ENCODE measurements at places on chromosomes 6 and 20.

GRCh38 chr6:35724059-35724458, 12.8 kb upstream of the ARMC12 start:
- no peak for DNase-seq

GRCh38 chr6:156359912-156360311, 417.3 kb upstream of the ARID1B start:
- no peak for DNase-seq

DNA sequence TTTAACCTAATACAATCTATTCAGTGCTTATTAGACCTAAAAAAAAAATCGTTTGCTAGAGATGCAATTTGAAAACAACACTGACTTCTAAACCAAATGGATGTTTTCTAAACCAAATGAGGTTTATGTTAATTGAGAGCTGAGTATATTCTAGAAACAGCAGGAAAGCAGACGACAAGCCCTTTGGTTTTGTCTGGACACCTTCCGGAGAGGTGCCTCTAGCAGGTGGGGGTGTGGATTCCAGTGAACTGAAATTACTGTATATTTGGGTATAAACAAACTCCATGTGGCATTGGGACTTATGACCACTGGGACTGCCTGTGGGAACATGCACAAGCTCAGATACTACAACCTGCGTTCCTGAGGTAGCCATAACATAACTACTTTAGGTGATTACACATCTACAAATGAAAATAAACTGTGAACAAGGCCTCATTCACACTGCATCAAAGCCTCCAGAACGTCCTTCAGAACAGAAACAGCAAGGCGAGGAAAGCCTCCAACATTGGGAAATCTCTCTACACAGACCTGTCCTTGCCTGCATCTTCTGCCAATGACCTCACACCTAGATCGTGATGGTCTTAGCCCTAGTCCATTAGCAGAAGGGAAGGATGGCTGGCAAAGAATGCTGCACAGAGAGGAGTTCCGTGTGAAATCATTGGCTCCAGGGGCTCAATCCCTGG, 206.8 kb upstream of the FOXQ1 start:
- no peak for DNase-seq

- DNase-seq: no peak
These were observed 287.6 kb downstream of the PHF3 start for GRCh38 chr6:63923139-63923739.

- DNase-seq: no peak
These were observed 71.8 kb downstream of the ASCC3 start for GRCh38 chr6:100809346-100809745.

DNA sequence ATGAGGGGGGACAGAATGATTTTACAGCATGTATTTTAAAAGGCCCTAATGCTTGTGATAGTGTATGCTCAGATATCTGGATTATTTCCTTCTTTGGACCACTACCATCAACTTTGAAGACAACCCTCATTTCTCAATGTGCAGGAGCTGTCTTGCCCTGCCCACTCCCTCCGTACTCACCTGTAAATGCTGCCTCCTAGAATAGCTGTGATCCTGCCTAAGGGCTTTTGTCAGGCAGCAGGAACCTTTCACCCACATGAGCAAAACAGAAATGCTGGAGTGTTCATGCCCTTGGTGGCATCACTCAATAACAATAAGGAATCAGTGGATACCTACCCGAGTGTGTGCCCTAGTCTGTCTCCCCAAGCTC, 723.6 kb upstream of the FLRT3 start:
- DNase-seq: no peak

- DNase-seq: no peak
These were observed 122.2 kb downstream of the KIF13A start for GRCh38 chr6:17865243-17865642.

DNA sequence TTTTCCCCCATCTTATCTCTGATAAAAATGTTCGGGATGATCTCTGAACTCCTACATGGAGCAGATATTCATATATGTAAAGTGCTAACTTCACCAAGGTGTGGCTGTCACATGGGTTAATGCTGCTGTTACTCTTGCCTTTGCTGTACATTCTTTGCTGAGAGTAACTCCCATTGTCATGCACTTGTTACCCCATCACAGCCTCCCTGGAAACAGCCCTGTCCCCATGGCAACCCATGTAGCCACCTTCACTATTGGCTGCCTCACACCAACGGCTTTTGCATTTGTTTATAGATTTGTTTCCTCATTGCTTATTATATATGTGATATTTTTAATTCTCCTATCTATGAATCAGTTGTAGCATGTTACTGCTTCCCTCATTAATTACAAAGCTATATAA, 17.3 kb upstream of the IBTK start:
- no peak for DNase-seq

DNA sequence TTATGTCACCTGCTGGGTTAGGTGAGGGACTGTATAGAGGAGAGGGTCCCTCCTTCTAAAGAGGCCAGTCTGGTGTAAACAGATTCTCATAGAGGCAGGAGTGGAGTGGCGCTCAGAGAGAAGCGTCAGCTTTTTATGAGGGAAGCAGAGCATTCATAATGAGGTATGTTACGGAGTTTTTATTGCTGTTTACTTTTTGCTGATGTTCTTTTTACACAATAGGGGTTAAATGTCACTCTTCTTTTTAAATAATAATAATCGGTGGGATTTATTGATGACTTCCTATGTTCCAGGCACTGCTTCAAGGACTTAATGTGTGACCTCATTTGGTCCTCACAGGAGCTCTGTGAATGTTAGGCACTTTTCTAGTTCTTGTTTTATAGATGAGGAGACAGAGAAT, 79.9 kb downstream of the L3MBTL3 start:
- no peak for DNase-seq

GRCh38 chr6:56708810-56709597, 66.3 kb upstream of the DST start:
- no peak for DNase-seq

GRCh38 chr6:24891004-24891403, 44.8 kb downstream of the RIPOR2 start:
- no peak for DNase-seq

DNA sequence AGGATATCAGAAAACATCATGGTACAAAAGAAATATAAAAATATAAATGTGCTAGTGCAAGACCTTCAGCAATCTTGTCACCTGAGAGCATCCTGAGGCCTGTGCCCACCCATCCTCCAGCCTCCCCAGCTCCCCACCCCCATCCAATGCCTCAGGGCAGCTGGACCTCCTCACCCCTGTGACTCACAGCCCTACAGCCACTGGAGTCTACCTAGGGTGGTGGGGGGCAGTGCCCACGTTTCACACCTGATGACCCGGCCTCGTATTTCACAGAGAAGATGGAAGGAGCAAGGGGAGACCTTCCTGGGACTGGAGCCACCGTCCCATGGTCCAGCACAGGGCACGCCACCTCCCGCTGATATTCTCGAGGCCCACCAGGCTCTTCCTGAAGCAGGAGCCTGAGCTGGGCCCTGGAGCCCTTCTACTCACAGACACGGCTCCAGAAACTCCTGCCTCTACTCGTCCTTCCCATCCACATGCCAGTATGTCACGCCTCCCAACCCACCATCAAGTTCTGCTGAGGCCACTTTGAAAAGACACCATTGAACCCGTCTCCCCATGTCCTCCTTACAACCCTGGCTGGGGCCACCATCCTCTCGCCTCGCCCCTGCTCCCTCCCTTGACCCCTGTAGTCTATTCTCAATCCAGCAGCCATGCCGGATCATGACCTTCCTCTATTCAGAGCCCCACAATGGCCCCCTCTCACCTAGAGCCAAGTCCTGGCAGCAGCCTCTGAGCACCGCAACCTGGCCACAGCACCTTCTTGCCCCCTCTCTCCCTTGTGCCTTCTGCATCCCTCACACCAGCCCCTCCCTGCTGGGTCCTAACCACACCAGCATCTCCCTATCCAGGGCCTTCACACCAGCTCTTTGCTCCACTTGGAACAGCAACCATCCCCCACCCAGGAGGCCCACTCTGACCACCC, 13.3 kb downstream of the APMAP start:
- DNase-seq: no peak

DNA sequence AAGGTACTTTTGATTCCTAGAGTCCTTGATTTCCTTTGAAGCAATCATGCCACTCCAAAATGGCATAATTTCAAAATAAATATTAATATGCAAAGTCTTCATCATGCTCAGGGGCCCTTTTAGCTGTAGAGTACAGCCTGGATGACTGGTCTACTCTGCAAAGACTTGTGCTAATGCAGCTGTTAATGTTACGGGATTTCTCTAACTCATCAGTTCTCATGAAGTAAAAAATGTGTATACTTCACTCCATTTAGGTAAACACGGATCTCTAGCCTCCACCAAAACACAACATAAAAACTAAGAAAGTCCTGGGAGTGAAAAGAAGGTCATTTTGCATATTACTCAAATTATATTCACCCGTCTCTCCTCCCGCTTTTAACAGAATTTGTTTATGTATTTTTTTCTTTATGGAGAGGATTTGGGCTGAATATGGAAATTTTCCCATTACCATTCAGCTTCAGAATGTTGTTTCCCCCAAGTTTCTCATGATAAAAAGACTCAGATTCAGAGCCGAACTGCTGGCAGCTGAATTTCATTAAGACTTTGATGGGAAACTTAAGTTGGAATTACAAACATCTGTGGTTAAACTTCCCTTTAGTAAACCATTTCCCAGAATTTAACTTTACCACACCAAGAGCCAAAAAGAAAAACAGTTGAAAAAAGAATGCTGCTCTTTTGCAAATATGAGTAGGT, 8.7 kb downstream of the LAMA4 start:
- no peak for DNase-seq

- DNase-seq: no peak
These were observed 197.3 kb downstream of the CENPW start for GRCh38 chr6:126537061-126537816.

DNA sequence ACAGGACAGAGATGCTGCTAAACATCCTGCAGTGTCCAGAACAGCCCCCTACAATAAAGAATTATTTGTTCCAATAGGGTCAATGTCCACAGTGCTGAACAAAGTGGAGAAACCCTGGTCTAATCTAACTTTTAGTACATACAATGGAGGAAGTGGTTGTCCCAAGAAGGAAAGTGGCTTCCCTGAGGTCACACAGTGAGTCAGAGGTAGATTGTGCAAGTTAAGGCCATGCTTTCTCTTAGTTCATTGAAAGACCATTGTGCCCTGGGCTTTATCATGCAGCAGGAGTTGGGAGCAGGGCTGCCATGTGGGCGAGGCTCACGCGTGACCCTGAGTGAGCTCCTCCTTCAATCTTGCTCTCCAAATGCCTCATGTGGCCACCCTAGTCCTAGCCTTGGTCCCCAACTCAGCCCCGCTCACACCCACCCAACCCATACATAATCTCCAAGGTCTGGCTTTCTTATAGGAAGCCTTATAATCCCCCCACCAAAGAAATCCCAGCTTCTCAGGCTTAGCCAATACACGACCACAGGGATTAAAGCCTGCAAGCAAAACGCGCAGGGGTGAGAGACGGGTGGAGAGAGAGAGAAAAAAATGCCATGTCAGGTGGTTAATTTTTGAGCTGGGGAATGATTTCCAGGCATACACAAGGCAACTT, 19.9 kb downstream of the SLC13A3 start:
- DNase-seq: no peak

DNA sequence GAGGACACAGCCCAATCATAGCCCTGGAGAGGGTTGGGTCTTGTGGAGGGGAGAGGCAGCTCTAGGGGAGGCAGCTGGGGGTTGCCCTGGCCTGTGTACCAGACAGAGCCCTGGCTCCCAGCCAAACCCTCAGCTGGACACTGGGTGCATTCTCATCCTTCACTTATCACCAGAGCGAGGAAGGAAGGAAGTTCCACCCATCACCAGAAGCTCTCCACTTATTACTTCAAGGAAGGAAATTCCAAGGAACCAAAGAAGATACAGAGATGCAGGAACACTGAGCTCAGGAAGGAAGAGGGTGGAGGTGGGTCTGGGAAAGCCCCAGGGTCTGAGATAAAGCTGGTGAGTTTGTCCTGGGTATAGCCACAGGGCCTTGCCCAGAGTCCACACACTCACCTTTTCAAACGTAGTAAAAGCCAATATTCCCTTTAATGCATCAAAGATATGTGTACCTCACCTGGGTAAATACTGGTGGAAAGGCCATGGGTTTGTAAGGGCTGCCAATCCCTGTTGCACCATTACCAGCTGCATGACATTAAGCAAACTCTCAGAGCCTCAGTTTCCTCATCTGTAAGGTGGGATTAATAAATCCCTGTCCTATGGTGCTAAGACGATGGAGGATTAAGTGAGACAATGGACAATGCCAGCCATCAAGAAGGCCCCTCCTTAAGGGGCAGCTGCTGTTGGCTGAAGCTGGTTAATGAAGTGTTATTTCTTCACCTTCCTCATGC, 109.7 kb upstream of the NAA20 start:
- no peak for DNase-seq

- no peak for DNase-seq
These were observed 868 bp downstream of the METTL24 start for GRCh38 chr6:110357298-110357663.

DNA sequence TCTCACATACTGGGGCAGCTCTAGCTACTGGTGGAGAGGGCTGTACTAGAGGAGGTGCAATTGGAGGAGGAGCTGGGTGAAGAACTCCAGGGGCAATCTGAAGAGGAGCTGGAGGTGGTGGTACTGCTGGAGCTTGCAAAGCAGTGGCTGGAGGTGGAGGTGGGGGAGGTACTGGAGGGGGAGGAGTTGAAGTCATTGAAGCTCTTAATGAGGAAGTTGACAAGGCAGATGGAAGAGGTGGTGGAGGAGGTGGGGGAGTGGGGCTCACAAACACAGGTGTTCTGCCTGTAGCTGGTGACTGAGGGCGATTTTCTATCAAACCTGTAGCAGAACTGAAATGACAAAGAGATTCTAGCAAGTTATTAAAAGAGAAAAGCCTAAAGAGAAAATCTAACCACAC, 77.6 kb downstream of the WASF1 start:
- DNase-seq: no peak

DNA sequence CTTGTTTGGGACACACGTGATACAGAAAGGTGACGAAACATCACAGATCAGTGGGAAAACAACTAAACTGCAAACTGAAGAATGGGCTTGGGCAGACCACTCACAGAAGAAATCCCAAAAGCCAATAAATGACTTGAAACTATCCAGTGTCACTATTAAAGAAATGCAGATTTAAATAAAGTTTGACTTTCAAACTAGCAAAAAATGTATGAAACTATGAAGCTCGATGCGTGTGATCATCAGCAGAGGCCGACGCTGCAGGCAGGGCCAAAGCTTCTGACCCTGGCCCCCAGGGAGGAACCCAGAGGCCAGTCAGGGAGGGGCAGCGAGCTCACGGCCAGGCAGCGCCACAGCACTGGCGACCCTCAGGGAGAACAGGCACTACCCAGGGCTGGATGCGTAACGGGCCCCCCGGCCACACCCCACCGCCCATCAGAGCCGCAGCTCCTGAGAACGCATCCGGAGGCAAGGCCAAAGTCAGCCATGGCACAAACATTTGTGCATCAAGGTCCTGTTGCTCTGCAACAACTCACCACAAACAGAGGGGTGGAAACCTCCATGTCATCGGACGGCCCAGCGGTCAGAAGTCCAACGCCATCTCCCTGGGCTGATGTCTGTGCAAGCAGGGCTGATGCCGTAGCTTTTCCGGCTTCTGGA, 94.1 kb downstream of the YTHDF1 start:
- DNase-seq: no peak

DNA sequence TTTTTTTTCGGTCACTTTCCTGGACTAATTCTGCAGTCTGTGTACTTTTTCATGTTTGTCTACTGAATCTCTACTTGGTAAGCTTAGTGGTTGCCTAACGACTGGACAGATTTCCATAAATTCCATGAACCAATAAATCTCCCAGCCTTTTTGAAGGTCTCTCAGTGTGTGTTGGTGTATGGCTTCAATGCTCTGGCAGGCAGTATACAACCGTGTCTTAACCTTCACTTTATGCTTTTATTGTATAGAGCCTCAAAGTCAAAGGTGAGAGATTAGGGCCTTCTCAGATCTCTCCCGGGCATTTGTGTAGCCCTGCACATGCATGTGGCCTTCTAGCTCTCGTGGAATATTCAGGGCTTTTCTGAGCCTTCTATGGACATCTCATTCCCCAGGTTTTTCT, 14.3 kb upstream of the CMTR1 start:
- DNase-seq: no peak
